ENCODE measurements at places on chromosomes 2 and 18. TPM values are rescaled to one million over a fixed set of nuclear protein-coding genes. Genes with fewer than 3 reads are reported as not detected.

- no peak for DNase-seq
Observed at GRCh38 chr2:231036131-231036530, 1.2 kb upstream of the C2orf72 start.

DNA sequence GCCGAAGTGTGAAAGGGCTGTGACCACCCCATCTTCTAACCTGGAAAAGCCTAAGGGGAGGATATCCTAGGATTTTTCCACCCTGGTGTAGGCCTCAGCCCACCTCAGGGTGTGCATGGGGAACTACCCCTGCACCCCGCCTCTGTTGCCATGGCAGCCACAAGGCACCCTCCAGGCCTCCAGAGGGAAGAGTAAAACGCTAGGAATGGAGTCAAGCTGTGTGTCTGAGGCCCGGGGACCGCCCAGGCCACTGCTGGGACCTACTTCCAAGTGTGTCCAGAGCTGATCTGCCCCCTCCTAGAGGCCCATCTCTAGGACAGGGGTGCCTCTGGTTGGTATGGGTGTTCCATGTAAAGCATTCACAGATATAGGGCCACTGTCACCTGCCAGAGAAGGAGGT is 86.7 kb downstream of the PLB1 start:
- no peak for DNase-seq

DNA sequence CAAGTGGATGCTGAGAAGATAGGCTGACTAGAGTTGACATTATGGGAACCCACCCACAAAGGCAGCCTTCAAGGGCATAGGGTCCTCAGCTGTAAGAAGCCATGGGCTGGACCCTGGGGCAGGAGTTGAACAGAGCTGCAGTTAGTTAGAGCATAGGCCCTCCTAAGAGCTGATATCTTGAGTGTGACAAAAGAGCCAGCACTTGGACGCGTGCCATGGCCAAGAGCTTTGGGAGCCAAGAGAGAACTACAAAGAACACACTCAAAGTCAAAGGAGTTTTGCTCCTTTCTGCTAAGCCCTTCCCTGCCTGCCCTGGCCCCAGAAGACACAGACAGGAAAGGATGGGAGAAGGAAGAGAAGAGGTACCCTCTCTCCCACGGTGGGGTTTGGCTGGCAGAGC is 29.9 kb upstream of the AGAP1 start:
- DNase-seq, result no peak

ACTG2 gene
- 0.36 TPM for polyA plus RNA-seq

GRCh38 chr2:223460774-223461211 is 141.4 kb downstream of the SCG2 start:
- DNase-seq, result no peak
